ENCODE measurements at places on chromosomes 1 and 21.

DNA sequence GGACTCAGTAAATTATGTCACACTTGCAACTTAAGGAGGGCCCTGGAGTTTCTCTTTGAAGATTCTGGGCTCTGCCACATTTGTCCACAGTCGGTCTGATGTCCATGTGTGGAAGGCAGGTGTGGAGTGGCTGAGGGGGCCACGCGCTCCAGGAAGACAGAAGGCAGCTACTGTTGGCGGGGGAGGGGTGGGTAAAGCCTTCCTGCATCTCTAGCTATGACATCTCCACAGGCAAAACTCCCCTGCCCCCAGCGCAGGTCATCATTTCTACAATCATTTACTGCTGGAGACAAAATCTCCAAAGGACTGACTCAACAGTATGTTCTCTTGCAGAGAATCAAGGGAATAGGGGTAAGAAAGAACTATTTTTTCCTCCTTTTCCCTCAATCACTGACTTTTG is 11.4 kb upstream of the TSPEAR start:
- DNase-seq, result no peak

GRCh38 chr1:161486806-161487741 is 18.2 kb upstream of the FCGR2A start:
- peak; percentile 79 for DNase-seq

- DNase-seq, result no peak
Observed at GRCh38 chr21:46119637-46120271, 21.8 kb downstream of the COL6A2 start.

DNA sequence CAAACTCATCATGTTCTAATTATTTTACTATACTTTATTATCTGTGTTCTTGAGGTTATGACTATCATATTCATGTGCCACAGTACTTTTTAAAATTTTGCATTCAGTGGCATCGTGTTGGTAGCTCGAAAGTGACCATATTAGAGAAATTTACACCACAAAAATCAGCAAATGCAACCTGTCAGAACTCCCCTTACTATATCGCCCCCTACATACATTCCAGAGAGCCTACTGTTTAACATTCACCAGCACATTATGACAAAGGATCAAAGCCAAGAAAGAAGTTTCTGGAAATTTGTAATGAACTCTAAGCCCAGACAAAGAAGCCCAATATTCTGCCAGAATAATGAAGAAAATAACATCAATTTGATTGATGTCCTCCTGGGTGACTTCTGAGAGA is 909.3 kb downstream of the LTN1 start:
- DNase-seq, result no peak

GRCh38 chr1:233349137-233349536 is 21.6 kb downstream of the MAP3K21 start:
- DNase-seq, result no peak

GRCh38 chr1:10204003-10204642 is 6.2 kb upstream of the KIF1B start:
- no peak for DNase-seq

DNA sequence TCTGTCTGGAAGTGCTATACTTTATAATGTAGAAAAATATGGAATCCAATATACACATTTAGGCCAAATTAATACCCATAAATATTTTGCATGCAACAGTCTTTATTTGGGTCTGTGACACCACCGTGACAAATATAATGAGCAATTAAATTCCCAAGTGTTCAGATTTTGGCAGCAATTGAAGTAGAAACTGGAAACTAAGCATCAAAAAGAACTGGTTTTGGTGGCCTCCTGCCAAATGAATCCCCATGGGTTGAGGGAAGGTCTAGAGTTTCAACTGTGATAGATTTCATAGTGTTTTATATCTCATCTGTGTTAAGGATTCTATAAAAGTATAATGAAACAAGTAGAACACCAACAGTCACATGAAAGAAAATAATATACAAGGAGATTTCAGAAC is 88.4 kb downstream of the DPYD start:
- DNase-seq, result no peak

DNA sequence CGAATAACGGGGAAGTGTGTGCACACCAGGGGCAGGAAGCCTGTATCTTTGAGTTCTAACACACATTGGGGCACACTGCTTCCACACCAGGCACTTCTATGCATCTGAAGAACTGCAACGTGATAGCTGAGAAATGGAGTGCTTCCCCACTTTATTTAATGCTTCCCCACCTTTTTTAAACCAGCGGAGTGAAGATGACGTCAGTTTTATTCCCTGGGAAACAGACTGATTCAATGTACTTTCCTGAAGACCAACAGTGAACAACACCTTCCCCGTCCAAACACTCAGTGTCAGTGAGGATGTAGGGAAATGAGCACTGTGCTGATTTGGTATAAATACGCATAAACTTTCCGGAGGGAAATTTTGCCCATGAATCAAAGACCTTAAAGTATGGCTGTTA is 87.1 kb downstream of the PGBD5 start:
- DNase-seq, result no peak

GRCh38 chr1:213457733-213458132 is 406.7 kb downstream of the RPS6KC1 start:
- DNase-seq, result no peak

DNA sequence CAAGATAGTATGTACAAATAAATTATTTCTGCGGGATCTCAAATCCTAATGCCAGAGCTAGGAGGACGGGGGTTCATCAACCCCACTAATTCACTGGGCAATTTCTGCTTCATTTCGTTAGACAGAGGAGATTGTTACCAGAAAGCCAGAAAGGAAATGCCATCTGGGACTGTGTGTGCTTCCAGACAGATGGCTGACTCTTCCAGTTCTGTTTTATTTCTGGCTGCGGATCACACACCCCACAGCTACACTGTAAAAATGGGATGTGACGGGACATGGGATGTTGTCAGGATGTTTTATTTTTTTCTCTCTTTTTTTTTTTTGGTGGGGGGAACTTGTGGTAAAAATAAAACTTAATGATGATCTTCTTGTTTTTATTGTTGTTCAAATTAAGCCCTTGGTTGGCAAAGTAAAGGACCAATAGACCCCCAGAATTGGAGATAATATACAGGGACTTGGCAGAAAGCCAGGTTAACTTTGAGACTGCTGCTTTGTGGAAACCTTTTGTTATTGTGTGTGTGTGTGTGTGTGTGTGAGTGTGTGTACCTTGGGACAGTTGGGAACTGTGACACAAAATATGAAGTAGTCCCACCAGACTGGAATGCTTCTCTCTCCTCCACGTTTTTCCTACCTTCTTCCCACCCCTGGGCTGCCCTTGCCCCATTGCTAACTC is 114.5 kb downstream of the NUF2 start:
- no peak for DNase-seq

GRCh38 chr1:234875328-234875952 is 253.2 kb downstream of the TOMM20 start:
- no peak for DNase-seq

DNA sequence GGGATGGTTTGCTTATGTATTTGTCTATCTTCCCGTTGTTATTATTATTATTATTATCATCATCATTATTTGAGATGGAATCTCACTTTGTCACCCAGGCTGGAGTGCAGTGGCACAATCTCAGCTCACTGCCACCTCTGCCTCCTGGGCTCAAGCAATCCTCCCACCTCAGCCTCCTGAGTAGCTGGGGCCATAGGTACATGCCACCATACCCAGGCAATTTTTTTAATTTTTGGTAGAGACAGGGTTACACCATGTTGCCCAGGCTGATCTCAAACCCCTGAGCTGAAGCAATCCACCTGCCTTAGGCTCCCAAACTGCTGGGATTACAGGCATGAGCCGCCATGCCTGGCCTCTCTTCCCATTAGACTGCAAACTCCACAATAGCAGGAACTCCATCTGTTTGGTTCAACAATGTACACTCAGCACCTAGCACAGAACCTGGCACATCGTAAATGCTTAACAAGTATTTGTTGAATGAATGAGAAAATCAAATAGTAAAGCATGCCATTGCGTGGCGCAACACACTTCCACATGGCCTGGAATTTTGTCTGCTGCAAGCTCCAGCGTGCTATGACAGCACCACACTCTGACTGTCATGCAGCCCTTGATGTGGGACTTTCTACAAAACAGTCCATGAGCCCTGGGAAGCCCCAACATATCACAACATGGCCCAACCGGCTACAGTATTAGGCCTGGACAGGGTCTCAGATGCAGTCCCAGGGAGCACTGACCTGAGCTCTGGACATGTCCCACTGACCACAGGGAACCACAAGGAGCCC is 3.8 kb upstream of the TINAGL1 start:
- no peak for DNase-seq

DNA sequence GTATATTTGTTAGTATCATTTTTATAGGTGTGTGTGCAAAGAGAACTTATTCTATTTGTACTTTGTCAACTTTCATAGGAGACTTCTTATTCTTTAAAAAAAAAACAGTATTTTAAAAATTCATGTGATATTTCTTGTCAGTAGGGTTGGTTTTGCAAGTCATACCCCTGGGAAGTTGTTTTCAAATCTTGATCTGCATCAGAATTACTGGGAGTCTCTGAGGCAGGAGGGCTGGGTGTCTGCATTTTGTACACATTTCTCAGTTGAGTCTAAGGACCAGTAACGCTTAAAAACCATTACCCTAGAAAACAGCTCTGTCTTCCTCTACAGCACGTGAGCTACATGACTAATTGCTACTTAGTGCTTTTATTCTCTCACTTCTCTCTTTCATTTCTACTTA is 76.0 kb upstream of the CTTNBP2NL start:
- DNase-seq, result no peak

DNA sequence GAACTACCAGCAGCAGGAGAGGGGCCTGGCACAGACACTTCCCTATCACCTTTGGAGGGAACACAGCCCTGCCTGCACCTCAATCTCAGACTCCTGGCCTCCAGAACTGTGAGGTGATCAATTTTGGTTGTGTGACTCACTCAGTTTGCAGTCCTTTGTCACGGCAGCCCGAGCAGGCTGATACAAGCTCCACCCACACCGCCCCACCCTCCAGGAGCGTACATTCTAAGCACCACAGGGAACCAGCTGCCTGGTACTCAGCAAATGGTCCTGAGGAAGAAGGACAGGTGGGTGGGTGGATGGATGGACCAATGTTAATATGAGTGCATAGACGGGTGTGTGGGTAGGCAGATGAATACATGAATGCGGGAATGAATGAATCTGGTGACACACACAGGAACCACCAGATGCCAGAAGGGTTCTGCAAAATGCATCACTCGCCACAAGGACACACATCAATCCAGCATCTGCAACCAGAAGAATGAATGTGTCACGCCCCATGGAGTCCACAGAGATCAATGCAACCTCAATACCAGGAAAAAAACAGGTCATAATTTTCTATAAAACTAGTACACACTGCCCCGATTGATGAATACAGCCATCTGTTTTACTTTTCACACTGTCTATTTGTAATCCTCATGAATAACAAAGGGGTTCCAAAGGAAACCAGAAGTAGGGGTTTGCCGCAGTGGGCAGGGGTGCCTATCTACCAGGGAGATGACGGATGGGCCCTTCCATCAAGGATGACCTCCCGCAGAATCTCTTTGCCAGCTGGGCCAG is 284.5 kb downstream of the NPHP4 start:
- DNase-seq, result no peak

- no peak for DNase-seq
Observed at GRCh38 chr1:30721812-30722537, 1.4 kb downstream of the MATN1 start.

- no peak for DNase-seq
Observed at GRCh38 chr1:30909365-30910068, 959 bp upstream of the SDC3 start.

GRCh38 chr1:225481738-225482137 is 53.9 kb upstream of the LBR start:
- DNase-seq, result no peak

DNA sequence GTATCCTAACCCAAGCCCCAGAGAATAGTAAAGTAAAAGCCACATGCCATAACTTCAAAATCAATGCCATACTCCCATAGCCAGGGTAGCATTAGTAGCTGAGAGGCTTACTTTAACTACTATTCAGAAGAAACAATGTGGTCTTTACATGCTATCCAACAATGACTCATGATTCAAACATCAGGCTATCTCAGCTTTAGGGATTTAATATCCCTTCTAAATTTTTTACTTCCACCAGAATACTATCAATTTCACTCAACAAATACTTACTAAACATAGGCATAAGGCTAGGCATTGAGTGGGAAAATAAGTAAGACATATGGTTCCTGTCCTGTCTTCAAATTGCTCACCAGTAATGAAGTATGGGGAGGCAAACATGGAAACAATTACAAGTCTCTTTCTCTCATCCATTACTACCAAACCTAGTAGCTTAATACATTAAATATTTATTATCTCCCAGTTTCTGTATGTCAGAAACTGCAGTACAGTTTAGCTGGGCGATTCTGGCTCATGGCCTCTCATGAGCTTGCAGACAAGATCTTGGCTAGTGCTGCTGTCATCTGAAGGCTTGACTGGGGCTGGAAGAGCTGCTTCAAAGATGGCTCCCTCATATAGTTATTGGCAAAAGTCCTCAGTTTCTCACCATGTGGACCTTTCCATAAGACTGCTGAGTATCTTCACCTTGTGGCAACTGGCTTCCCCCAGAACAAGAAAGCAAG is 30.7 kb downstream of the EVI5 start:
- DNase-seq, result no peak

- DNase-seq, result no peak
Observed at GRCh38 chr1:87794788-87795614, 466.3 kb downstream of the LMO4 start.

- DNase-seq, result no peak
Observed at GRCh38 chr21:16509476-16509875, 779.7 kb downstream of the USP25 start.

GRCh38 chr1:199918196-199918769 is 109.2 kb upstream of the NR5A2 start:
- no peak for DNase-seq

GRCh38 chr1:226827458-226827857 is 43.0 kb upstream of the PSEN2 start:
- no peak for DNase-seq

DNA sequence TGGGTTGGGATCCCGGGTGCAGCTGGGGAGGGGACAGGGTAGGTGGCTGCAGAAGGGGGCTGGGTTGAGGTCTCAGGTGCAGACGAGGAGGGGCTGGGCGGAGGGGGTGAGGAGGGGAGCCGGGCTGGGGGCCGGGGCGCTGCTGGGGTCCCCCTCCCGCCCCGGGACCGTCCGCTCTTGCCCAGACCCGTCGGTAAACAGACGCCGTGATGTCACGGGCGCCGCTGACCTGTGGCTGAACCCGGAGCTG is 22.3 kb downstream of the DHRS3 start:
- DNase-seq, result no peak

All from GM20000 (cell line).